ENCODE measurements at places on chromosomes 4 and X.

- DNase-seq: no peak
These were observed 94.2 kb downstream of the CDS1 start for GRCh38 chr4:84677093-84677492.

GRCh38 chrX:6674734-6675133 is 139.8 kb upstream of the VCX3A start:
- DNase-seq: no peak

- no peak for DNase-seq
These were observed 2.2 kb downstream of the MXD4 start for GRCh38 chr4:2259541-2260343.

DNA sequence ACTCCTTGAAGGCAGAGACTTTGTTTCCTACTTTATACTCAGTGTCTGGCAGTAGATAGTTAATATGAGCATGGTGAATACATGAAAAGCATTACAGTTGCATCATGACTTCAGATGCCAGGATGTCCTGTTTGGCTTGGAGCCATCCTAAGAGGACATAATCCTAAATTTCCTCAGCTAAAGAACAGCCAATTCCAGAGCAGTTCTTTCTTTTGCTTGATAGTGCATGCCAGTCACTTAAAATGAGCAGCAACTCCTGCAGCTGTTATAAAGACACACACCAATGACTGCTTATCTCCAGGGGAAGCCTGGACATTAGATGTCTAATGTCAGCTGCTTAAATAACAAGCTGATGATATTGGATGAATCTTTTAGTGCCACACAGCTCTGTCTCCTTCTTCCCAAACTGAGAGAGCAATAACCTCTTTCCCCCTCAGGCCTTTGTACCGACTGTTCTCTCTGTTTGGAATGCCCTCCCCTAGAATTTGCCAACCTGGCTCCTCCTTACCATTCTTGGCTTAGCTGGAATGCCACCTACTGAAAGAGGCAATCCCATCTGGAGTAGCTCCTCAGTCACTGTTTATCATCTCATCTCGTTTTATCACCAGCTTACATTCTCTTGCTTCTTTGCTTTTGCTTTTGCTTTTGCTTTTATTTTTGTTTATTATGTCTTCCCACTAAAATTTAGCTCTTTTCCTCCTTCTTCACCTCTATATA is 100.8 kb upstream of the USP38 start:
- no peak for DNase-seq

DNA sequence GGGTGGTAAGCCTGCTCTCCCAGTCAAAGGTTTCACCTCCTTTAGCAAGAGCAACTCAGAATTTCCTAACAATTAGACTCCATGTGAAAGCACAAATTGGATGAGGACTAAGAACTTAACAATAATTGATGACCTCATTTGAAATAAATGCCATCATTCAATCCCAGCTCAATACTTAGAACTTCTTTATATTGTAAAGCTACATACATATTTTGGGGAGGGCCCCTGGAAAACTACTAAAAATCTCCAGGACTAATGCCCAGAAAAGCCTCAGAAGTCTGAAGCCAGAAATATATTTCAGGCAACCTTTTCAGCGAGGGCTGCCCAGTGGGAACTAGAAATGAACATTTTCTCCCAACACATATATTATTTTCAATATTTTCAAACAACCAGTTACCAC is 38.1 kb downstream of the AMOT start:
- DNase-seq: no peak

GRCh38 chr4:180281724-180282123 is 1961.5 kb upstream of the TENM3 start:
- no peak for DNase-seq

DNA sequence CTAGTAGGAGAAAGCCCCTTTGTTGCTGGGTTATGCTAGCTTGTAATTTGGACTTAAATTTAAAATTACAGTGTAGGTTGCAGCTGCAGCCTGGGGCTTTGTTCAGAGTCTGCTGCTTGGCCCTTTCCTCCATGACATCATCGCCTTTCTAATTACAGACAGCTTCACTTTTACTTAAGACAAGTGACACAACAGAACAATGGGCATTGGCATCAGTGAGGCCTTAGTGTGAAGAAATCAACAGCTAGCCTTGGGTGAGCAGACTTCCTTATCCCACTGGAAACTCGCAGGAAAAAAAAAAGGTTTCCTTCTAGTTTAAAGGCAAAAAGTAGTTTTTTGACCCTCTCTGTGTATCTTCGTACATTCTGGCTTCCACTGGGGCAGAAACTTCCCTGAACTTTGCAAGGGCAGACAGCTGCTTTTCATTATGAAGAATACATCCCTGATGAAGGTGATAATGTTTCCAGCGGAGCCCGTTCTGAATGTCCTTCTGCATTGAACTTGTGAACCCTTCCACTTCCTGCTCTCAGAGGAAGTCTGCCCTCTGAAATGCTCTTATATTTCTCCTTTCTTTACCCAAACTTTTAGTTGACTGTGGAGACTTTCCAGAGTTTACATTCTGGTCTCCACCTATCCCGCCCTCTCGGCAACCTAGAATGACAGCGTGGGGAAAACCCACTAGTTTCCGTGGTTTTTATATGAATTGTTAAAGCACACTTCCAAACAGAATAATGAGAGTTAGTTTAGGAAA is 123.2 kb upstream of the FAM9C start:
- no peak for DNase-seq

DNA sequence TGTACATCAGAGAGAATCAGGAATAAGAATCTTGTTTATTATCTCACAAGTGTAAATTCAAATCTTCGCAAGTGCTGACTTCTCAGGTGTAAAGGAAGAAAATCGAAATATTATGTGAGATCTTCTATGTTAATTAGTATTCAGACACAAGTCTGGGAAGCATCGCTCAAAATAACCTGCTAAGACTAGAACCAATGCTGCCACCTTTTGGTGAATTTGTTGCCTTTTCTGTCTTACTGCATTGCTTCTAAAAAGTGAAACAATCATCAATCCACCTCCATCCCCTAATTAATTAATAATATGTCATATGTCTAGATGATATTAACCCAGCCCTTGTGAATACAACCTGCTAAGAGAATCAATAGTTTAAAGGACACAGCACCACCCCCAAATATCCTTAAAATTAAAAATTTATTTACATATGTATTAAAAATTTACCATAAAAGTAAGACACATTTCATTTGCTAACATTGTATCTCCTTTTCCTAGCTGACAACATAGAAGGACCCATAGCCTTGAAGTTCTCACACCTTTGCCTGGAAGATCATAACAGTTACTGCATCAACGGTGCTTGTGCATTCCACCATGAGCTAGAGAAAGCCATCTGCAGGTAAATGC is 3.5 kb downstream of the EPGN start:
- DNase-seq: no peak

DNA sequence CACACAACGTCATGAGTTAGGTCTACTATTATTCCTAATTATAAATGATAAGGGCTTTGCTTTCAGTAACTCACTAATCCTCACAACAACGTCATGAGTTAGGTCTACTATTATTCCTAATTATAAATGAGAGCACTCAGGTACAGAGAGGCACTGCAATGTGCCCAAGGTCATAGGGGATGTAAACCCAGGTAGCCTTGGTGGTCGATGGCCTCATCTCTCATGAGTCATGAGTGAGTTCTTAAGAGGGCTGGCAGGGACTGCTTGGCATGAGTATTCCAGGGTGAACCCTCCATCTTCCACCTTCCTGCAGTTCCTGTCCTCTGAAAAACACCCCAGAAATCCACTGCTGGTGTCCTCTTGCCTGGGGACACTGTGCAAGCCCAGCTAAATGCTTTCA is 317.1 kb downstream of the STK32B start:
- no peak for DNase-seq

DNA sequence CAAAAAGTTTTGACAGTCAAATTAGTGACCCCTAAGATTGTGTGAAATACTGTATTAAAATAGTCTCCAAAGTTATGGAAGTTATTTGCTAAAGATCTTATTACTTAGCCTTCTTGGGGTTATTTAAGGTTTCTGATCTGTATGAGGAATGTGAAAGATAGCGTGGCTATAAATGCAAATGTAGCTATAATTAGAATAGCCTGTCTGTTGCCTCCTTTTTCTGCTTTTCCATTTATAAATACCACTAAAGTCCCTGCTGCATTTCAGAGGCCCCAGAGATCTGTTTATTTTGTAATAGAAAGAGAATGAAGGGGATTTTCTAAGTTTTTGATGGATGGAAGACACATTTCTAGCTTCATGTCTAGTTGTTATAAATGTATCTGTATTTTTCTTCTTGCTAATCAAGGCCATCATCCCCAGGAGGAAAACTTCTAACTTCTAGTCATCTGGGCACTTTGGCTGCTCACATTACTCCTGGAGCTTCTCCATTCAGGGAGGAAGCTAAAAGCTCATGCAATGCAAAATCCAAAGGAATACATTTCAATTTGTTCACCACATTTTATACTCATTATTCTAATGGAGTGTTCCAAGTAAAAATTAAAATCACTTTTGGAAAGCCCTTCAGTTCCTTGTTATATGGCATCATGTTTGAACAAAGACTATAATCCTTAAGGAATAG is 73.9 kb downstream of the INTS12 start:
- DNase-seq: no peak

- DNase-seq: no peak
These were observed 186.4 kb downstream of the AFAP1 start for GRCh38 chr4:7753271-7753670.

DNA sequence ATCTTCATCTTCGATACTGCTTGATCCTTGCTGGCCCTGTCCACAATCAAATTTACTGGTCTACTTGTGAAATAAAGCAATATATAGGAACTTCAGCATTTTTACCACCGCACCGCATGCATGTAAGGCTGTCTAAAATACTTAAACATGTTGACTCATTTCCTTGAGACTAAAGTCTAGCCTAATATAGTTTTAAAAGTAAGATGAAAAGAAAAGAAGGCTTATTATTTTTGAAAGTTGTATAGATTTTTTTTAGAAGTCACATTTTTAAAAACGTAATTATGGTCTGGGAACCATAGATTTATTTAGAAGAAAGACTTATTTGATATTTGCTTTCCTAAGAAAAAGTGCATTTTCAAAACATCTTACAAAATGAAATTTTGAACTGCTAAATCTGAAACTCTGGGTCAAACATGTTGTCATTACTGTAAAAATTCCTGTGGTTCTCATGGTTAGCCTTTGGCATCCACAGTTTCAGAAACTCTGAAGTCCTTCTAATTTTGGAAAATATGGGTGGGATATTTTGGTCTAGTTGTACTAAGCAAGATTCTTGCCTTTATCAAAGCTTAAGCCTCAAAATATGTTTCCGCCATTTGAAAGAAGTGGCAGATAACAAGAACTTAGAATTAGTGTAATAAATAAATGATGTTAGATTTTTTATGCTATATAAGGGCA is 423.5 kb upstream of the CTSO start:
- DNase-seq: no peak

GRCh38 chr4:183443655-183444213 is 702 bp upstream of the CDKN2AIP start:
- no peak for DNase-seq

GRCh38 chr4:108547682-108548081 is 72.7 kb upstream of the RPL34 start:
- DNase-seq: no peak

- peak; percentile 19 for DNase-seq
These were observed 500 bp downstream of the GAR1 start for GRCh38 chr4:109816082-109816442.

DNA sequence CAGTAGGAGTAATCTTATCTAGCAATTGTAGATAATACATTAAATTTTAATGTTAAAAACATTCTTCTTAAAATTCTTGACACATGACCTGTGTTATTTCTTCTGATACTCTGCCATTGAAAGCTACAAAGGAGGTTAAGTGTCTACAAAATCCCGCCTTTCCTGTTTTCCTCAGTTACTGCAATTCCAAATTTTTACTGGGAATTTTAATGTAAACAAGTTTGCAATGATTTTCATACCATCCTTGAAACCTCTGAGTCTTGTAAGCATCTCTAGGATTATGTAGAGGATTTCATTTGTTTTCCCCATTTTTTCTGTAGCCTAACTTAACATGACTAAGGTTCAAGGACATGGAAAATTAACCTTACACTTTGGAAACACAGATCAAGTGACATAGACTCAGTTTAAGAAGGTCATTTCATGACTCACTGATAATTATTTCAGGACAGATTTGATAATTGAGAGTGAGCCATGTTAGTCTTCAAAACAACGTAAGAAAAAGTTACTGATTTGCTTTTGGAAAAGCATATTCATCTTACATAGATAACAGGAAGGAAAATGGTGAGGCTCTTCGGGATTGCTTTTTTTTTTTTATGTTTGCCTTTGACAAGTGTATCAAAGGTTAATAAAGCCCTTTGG is 39.6 kb upstream of the PDLIM5 start:
- DNase-seq: no peak

- no peak for DNase-seq
These were observed 1520.7 kb upstream of the PCDH7 start for GRCh38 chr4:29199485-29199884.

DNA sequence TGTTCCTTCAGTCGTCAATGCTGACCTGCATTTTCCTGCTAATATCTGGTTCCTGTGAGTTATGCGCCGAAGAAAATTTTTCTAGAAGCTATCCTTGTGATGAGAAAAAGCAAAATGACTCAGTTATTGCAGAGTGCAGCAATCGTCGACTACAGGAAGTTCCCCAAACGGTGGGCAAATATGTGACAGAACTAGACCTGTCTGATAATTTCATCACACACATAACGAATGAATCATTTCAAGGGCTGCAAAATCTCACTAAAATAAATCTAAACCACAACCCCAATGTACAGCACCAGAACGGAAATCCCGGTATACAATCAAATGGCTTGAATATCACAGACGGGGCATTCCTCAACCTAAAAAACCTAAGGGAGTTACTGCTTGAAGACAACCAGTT is 12.6 kb downstream of the TLR8 start:
- DNase-seq: no peak

GRCh38 chrX:6095469-6095868 is 133.2 kb downstream of the NLGN4X start:
- DNase-seq: no peak

GRCh38 chr4:94459462-94460161 is 7.9 kb downstream of the PDLIM5 start:
- no peak for DNase-seq

DNA sequence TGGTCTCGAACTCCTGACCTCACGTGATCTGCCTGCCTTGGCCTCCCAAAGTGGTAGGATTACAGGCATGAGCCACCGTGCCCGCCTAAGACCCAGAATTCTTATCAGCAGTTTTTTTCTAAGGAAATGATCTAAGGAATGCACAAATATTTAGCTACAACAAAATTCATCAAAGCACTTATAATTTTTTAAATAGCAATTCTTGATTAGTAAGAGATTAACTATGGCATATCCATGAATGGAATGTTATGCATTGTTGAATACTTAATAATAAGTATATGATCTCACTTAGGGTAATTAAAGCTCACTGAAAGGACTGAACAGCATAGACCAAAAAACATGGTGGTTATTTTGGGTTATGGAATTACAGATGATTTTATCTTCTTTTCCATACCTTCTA is 18.4 kb downstream of the CENPU start:
- DNase-seq: no peak

Measured in stimulated activated CD8-positive, alpha-beta memory T cell treated with anti-CD3 and anti-CD28 coated beads, Interleukin-7, amount 100 ng/mL, for 1 hour (primary cell).